Dermis microvascular lymphatic vessel endothelial cell (primary cell): ENCODE measurements at places on chromosomes 2 and 18. TPM values are rescaled to one million over a fixed set of nuclear protein-coding genes. Genes with fewer than 3 reads are reported as not detected.
A peak's percentile ranks its signal among the peaks of the same experiment; 100 is the strongest.

The ACOXL gene
- total RNA-seq, result not detected in 2 replicates

The RNF144A gene
- total RNA-seq, result 10.5 and 12.3 TPM in 2 replicates

The PRSS56 gene
- total RNA-seq, result not detected in 2 replicates

The PLGLB2 gene
- total RNA-seq, result 0.39 and 2.4 TPM in 2 replicates

The MFF gene
- 35.4 and 45.5 TPM in 2 replicates for total RNA-seq

DNA sequence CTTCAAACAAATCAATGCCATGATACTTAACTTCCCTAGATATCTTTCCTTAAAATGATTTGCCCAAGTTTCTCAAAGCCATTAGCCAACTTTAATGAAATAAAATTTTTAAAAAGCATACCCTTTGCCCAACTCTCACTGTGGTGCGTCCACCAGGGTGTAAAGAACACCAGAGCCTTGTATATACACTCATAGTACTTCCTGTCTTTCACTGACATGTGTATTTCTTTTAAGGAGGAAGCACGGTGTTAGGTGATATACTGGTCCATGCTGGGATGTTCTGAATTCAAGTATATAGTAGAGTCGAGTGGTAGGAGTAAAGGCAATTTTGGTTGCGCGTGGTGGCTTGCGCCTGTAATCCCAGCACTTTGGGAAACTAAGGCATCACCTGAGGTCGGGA is 22.7 kb downstream of the AAK1 start:
- no peak for DNase-seq

- DNase-seq, result peak; percentile 73
These were observed 94.7 kb downstream of the DOCK10 start for GRCh38 chr2:224947566-224947965.

GRCh38 chr18:45316127-45316526 is 299.1 kb upstream of the SLC14A2 start:
- DNase-seq, result no peak

The COL4A3 gene
- total RNA-seq, result not detected in 2 replicates

- DNase-seq, result no peak
These were observed 42.3 kb downstream of the STPG4 start for GRCh38 chr2:47112665-47113435.

- DNase-seq, result peak; percentile 60
These were observed 2.7 kb upstream of the TGIF1 start for GRCh38 chr18:3447068-3447894.

The MTCL1 gene
- total RNA-seq, result 3.1 and 5.6 TPM in 2 replicates

DNA sequence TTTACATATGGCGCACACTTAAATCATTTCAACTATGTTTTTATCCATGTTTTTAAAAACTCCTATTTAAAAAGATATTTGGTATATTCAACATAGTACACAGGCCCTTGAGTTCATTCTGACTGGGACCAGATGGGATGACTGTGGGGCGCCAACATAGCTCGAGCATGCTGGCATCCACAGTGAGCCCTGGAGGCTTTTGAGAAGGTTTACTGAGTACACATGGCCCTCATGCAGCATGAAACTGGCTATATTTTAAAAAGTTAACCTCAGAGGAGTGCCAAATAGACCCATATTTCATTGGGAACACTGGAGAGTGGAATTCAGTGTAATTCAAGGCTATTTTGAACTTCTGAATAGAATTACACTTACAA is 83.6 kb downstream of the CCDC85A start:
- DNase-seq, result no peak

DNA sequence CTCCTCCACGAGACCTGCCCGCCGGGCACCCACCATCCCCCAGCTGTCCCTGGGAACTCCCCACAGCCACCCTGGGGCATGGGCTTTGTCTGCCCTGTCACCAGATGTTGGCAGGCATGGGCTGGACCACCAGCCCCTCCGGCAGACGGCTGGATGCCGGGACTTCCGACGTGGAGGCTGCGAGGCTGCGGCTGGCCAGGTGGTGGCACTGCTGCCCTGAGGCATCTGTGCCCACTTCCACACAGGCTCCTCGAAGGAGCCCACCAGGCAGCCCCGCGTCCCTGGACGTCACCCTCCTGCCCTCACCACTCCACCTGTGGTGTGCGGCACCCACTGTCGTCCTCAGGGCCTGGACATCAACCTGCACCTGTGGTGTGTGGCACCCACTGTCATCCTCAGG is 319.9 kb upstream of the SALL3 start:
- DNase-seq, result no peak

DNA sequence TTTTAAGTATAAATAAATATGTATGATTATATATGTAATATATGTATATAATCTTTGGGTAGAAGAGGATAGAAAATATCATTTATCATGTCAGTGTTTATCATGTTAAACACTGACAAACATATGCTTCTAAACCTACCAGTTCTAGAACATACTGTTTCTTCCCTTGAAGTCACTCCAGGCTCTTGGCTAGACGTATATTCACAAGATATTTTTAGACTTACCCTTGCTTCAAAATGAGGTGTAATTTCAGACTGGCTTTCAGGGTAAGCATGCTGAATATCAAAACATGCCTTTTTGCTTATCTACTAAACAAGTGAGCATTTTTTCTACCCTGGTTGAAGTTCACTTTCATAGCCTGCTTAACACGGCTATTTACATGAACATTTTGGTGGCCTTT is 642.4 kb upstream of the PKDCC start:
- no peak for DNase-seq

DNA sequence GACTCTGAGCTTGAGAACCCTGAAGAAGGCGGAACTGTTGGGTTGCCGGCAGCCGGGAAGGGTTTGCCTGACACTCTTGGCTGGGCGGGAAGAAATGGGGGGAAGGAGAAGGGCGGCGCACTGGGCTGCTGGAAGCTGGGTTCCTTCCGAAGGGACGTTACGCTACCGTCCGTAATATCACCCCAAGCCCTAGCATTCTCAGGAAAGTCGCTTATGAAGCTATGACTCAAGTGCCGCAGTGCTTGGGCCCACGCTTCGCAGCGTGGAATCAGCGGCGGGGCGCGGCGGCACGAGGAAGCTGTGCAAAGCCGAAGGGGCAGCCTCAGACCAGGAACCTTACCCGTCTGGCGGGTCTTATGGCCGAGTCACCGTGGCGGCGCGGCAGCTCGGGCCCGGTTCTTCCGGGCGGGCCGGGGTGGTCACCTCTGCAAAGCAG is 50.2 kb upstream of the SIGLEC15 start:
- peak; percentile 72 for DNase-seq

The TRIP12 gene
- total RNA-seq, result 212 and 240 TPM in 2 replicates

DNA sequence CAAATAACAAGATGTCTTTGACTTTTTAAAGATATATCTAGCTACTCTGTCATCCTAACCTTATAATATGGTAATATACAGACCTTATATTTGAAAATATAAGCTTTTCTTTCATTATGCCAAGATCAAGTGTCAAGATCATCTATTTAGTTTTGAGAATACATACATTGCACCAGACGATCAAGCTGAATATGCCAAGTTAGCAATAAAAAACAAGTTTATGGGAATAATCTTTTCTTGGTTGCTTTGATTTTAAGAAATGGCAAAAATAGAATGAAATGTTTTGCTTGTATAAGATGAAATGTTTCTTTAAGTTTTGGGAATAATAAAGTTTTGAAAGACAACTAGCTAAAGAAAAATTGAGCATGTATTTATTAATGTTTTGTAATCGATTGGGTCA is 163.8 kb downstream of the DPP4 start:
- no peak for DNase-seq

- no peak for DNase-seq
These were observed 87.6 kb downstream of the MRPS9 start for GRCh38 chr2:105125428-105125827.

The SLC23A3 gene
- total RNA-seq, result 0.64 and 0.89 TPM in 2 replicates

DNA sequence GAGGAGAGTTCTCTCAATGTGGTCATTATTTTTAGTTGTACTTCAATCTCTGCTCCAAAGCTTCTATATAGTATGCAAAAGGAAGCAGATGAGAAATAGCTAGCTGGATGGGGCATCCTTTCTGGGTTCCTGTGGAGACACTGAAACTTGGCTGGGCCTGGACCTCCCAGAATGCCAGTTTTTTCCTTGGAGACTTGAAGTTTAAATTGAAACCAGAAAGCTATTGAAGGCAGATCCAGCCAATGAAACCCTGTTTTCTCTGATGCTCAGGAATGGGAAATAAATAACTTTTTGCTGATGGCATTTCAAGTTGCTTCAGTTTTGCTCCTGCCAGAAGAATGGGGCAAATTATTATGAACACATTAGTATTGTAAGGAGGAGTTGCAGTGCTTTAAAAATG is 2.9 kb downstream of the SETBP1 start:
- DNase-seq, result no peak

The PAX8 gene
- under 0.01 TPM in 2 replicates for total RNA-seq

The ZCCHC2 gene
- 12.1 and 15.3 TPM in 2 replicates for total RNA-seq

The NEURL3 gene
- total RNA-seq, result 0.13 TPM in 2 replicates

DNA sequence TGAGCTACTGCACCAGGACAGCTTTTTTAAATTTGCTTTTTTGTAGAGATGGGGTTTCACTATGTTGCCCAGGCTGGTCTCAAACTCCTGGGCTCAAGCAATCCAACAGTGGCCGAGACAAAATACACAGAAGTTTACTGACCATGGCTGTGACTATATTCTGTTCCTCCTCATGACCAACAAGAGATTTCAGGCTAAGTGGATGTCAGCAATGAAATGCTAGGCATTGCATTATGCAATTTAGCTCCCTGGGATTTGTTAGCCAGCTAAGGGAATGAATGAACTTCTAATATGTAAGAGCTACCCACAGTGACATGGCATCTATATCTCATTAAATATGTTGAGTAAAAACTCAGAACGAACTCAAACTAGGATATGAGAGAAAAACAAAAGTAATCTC is 81.9 kb upstream of the MBOAT2 start:
- DNase-seq, result no peak

- DNase-seq, result no peak
These were observed 12.4 kb downstream of the UGGT1 start for GRCh38 chr2:128103407-128103806.

- DNase-seq, result no peak
These were observed 114.6 kb downstream of the SETBP1 start for GRCh38 chr18:44795241-44795640.

GRCh38 chr2:136236019-136236418 is 118.1 kb upstream of the CXCR4 start:
- peak; percentile 66 for DNase-seq

DNA sequence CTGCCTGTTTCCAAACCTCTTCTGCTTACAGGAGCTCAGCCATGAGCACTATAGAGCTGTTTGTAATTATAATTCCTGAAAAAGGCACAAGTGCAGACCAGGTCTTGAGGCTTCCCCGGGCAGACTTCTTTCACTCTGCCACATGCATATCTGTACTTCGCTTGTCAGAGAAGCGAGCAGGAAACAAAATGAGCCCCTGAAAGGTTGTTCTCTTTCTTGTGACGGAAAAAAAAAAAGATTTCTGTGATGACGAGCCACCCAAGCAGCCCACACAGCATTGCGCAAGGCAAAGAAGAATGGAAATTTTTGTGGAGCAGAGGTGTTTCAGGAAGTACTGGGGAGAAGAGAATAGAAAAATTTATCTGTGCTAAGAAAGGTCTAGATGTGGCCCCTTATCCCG is 54.0 kb upstream of the LINC00305 start:
- DNase-seq, result no peak

DNA sequence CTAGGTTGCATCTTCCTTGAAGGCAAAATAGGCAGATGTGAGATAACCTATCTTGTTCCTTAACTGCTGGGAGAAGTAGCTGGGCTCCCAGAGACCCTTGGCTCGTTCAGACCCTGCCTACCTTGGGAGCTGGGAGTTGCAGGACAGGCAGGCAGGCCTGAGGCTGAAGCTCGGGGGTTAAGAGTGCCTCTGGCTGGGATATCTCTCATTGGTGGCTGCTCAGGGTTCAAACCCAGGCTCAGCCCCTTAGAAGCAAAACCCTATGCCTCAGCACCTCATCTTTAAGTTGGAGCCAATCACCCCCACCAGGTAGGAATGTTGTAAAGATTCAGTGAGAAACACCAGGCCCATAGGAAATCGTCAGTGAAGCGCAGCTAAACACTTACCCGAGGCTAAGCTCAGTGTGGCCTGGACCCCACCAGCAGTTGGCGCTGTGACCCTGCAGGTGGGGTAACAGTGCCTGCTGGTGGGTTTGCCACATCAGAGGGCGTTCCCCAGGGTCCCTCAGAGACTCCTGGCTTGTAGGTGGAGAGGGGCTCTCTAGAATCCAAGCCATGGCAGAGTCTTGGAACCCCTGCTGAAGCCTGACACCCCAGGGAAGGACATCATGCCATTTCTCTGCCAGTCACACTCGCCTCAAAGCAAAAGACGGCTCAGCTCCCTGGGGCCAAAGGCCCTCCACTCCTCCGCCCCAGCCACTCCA is 54.6 kb upstream of the GPR17 start:
- peak; percentile 61 for DNase-seq

DNA sequence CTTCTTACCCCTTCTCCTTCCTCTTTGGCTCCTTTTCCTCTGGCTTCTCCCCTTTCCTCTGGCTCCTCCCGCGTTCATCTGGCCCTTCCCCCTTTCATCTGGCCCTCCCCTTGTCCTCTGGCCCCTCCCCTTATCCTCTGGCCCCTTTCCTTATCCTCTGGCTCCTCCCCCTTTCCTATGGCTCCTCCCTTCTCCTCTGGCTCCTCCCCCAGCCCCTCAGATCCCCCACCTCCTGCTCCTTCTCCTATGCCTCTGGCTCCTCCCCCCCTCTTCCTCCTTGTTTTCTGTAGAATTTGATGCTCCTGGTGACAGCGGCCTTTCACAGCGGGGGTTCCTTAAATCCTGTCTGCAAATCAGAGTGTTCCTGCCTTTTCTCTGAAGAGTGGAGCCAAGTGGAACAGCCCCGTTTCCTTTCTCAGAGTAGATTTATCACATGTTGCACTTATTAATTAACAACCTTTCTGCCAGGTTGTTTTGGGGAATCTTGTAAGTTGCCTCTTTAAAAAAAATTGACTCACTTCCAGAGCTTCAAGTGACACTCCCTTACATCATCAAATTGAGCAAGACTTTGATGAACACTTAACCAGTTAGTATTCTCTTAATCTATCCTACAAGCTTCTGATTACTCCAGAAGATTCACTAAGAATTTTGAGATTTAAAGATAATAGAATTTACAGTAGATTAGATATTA is 27.9 kb downstream of the FABP1 start:
- DNase-seq, result no peak
